T-helper 17 cell (primary cell): ENCODE measurements at places on chromosomes 12 and 14. TPM values are rescaled to one million over a fixed set of nuclear protein-coding genes. Genes with fewer than 3 reads are reported as not detected.

DNA sequence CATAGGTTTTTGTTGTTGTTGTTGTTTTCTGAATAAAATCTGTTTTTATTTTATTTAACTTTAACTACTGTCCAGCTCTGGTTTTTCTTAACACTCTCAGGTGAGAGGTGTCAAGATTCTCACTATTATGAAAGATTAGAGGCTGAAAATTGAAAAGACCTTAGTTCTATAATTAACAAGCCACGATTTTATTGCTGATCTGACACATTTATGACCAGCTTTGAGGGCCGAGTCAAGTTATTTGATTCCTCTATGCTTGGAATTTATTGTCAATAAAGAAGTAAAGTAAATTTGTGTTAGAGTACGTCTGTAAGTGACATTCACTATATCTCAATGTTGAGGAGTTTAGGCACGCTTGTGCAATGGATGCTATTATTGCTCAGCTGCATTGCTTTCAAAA, 808.8 kb downstream of the GALC start:
- no peak for DNase-seq

The AJUBA gene
- 1.3 TPM for total RNA-seq

GRCh38 chr12:70049596-70050360, 193.5 kb upstream of the CNOT2 start:
- DNase-seq: no peak

GRCh38 chr14:60862283-60862682, 118.6 kb downstream of the TRMT5 start:
- no peak for DNase-seq

DNA sequence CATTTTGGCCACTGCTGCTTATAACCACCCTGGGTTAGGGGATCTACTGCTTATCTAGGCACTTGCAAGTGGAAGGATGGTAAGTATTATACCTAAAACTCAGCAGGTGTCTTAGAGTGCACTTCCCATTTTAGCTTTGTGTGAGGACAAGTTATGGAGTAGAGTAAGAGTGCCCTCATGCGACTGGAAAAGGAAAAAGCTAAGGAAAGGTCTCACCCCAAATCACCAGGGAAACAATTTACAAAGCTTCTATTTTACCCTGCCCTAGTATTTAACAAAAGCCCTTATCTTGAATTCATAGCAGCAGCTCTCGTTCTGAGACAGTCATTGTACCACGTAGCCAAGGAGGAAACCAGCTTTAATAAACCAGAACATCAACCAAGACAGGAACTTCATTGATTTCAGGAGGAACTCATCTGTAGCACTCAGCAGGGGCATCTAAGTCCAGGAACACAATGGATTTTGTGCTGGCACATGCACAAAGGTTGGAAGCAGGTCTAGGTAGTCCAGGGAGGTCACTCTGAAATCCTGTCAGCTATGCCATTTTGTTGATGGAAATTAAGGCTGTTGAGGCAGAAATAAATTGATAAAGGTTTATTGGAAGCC, 2.9 kb downstream of the RDH12 start:
- DNase-seq: no peak
